ENCODE measurements at places on chromosomes 2 and 18.

GRCh38 chr18:2089396-2089795, 481.9 kb downstream of the METTL4 start:
- DNase-seq: no peak

DNA sequence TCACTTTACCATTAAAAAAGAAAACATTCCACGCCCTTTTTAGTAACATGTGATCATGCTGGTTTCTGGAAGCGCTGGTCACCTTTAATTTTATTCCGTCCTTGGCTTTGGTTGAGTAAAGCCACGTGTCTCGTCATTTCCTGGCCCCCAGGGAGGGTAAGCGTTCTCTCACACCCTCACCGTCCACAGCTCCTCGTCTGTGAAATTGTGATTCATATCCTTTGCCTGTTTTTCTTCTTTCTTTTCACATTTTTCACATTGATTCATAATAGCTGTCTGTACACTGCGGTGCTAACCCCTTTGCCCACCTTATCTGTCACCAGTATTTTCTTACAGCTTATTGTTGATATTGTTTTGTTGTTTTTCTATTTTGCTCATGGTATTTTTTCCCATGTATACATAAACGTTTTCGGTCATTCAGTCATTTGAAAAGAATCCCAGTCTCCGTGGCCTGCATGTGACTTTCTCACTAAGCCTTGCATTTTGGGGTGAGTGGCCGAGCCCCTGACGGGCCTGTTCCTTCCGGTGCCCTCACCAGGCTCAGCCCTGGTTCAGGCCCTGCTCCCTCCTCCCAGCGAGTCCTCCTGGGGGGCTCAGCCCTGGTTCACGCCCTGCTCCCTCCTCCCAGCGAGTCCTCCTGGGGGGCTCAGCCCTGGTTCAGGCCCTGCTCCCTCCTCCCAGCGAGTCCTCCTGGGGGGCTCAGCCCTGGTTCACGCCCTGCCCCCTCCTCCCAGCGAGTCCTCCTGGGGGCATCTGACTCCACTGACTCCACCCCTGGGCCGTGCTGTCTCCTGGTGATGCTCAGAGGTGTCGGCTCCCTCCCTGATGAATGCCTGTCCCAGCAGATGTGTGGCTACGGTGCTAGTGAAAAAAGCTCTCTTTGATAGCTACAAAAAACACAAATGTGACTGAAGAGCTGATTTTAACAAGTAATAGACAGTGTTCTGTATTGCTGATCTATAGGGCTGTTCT, 249.7 kb upstream of the PXDN start:
- no peak for DNase-seq

DNA sequence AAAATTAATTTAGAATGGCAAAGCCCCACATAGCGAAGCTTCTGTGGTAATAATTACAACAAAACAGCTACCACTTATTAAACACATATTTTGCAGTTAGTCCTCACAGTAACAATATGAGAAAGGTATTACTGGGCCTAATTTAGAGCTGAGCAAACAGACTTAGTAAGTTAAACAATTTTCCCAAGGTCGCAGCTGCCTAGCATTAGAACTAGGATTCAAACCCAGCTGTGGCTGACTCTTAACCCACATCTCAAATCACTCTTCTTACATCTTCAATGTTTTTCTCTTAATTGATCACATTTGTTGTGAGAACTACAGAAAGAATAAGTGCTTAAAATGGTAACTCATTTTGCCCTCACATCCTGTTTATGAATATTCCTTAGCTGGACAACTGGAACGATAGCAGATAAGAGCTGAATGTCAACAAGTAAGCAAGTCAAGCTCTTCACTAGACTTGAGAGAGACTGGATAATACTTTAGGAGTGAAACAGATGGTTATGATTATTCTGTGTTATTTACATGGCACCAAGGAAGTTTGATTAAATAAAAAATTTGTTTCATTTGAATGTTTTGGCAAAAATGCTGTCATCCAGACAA, 59.4 kb upstream of the TMEM17 start:
- DNase-seq: no peak

DNA sequence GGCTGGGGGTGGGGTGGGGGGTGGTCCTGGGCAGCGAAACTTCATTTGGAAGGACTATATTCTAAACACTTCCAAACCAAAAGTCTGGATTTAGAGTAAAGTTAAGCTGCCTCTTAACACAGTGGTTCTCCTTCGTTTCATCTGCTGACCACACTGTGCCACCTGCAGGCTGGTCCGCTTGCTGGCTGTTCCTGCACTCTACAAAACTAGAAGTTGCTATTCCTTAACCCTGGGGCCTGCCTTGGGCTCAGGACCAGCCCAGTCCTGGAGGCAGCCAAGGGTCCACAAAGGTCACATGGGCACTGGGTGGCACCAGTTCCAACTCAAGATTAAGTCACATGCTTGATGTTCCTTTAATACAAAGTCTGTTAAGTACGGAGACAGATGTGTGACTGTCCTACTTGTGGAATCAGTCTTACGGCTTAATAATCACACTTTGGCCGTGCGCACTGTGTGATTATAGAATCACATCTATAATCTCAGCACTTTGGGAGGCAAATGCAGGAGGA, 195.4 kb downstream of the FAM210A start:
- DNase-seq: peak; percentile 49

DNA sequence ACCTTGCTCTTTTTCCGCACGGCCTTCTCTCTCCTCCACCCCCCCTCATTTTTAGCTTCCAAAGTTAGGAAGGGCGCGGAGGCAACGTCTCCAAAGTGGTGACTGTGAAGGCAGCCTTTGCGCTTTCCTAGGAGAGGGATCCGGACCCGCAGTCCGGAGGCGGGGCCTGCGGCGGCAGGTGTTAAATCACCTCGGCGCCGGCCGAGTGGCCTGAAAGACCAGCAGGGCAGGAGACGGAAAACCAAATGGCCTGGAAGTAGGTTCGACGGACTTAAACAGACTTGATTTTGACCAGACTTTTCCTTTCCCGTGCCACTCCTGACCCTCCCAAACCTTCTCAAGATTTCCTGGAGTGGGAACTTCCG, 615 bp downstream of the GORASP2 start:
- peak; percentile 80 for DNase-seq

DNA sequence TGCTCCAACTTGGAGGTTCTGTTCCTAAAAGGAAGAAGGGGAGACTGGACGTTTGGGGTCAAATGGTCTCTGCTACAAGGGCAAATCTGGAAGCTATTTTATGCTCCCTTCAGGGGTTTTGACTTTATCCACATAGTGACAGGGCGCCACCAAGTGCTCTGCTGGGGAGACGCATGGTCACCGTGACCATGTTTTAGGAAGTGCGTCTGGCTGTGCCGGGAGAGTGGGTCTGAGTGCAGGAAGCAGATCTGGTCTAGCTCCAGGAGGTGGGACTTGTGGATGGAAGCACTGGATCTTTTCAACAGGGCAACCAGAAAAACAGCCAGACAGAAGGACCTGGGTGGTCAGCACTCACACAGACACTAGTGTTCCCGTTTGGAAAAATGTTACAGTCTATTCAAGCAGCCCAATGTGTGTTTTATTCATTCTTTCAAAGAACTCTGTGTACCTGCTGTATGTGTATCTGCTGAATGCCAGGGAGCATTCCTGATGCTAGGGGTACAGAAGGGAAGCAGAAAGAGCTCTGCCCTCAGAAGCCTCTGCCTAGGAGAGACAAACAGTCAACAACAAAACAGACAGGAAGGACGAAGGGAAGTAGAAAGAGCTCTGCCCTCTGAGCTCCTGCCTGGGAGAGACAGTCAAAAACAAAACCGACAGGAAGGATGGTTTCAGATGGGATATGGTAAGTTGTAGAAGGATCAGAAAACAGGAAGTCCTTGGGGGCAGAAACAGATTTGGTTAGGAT, 14.3 kb downstream of the IMPA2 start:
- DNase-seq: peak; percentile 82

DNA sequence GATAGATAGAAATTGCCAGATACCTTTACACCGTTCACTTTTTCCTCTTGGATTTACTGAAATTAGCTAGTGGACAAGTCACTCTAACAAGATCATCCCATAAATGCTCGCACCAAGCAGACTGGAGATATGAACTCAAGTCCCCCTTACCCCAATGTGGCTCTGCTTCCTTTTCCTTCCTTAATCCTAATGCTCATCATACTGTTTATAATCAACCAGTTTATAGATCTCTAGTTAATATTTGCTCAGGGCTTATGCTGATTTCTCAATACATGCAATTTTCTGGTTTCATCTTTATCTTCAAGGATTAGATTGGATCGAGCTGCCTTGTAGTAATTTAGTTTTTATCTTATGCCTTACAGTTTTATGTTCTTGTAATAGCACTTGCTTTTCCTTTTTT, 318.3 kb upstream of the KLHL29 start:
- DNase-seq: no peak

DNA sequence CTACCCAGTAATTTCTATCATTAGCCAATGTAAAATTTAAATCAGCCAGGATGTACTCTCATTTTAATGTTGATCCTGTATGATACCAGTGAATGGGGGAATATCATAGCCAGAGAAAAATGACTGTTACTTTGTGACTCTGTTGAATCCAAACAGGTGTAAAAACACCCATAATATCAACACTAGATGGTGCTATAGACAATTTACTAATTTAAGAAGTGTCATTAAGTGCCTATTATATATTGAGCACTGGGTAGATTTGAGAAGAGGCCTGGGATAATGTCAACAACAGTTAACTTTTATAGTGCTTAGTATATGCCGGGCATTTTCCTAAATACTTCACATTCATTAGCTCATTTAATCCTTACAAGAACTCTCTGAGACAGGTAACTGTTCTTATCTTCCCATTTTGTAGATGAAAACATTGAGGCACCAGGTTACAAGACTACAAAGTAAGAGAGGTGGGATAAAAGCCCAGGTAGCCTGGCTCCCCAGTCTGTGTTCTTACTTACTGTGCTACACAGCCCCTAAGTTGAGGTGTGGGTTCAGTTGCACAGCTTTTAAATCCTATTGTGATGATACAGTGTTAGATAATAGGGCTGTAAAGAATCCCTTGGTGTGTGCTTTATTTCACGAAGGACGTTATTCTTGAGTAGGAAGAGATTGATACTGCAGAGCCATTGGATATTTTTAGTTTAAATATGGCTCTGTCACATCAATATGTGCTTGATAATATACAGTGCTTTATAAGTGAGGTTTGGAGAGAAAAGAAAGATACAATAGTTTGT, 325.5 kb downstream of the AGPS start:
- DNase-seq: no peak

- DNase-seq: no peak
Observed at GRCh38 chr18:44321868-44322590, 358.7 kb upstream of the SETBP1 start.

DNA sequence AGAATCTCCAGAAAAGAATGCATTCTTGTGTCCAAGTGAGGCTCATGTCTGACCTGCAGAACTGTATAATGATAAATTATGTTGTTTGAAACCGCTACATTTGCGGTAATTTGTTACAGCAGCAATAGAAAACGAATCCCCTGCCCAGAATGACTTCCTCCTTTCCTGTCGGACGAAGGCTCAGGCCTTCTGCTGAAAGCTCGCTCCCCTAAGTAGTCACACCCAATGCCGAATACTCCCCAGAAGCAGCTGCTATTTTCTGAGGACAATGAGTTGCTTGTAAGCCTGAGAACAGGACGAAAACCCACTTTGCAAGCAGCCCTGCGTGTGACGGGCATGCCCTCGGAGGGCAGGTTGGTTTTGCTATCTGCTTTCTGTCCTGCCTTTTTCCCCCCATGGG, 27.7 kb upstream of the PTPN4 start:
- no peak for DNase-seq

DNA sequence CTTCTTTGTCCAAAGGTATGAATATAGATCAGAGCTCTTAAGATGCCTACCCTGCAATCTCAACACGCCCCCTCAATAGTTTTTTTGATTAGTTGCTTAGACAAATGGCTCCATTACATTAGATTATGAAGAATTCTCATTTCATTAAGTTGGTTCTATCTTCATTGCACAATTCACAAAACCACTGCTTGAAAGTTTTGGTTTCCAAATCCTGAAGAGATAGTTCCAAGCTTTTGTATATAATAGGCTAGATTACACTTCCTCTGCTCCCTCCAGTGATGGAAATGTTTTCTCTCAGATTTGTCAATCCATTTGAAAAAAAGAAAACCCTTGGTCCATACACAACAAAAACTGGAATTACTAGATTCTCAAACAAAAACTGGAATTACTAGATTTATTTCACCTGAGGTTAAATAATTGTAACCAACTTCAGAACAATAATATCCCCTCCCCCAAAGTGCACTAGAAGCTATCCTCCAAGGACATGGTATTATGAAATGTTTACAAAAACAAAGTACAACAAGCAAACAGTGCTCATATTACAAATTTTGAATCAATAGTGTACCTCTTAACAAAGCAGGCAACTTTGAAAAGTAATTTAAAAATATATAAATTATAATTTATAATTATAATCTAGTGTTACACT, 6.8 kb upstream of the TLK1 start:
- no peak for DNase-seq

DNA sequence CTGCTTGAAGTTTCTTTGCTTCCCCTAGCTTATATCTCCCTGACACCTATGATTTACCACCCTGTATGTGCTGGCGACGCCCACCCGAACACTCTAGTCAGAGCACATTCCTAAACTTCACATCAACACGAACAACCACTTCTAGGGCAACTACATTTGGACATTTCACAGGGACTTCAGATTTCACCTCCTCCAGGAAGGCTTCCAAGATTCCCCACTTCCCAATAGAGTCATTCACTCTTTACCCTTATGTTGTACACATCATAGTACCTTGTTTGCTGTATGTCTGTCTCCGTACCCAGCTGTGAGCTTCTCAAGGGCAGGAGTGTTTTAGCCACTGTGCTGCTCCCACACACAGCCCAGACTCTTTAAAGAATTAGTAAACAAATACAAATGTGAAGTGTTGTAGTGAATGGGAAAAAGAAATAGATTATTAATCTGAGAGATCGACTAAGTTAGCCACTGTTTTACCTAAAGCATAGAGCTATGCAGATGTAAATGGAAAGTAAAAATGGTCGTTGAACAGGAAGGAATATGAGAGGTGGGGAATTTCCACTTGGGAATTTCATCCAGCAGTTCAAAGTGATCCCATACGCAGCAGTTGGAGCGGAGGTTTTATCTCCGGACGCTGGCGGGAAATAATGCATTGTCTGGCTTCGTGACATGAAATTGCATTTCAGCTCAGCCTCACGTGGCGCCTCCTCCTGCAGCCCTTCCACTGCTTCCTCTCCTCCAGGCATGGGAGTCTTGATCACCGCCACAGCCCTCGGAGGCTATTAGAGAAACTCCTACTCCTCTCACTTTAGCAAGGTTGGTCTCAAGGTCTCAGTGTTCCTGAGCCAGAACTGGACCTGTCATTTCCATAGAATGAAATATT, 233.4 kb upstream of the COPS8 start:
- DNase-seq: no peak

GRCh38 chr2:65204461-65205210, 23.0 kb upstream of the ACTR2 start:
- DNase-seq: peak; percentile 24

- peak; percentile 10 for DNase-seq
Observed at GRCh38 chr2:235463893-235464292, 29.9 kb upstream of the AGAP1 start.

GRCh38 chr2:206273905-206274304, 558 bp upstream of the ZDBF2 start:
- DNase-seq: no peak

DNA sequence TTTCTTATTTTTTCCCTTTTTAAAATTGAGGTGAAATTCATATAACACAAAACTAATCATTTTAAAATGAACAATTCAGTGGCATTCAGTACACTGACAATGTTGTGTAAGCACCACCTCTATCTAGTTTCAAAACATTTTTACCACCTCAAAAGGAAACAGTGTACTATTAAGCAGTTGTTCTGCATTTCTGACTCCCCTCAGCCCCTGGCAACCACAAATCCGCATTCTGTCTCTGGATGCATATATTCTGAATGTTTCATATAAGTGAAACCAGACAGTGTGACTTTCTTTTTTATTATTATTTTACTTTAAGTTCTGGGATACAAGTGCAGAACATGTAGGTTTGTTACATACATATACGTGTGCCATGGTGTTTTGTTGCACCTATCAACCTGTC, 19.2 kb upstream of the TANK start:
- DNase-seq: no peak
